ENCODE measurements at places on chromosomes 13 and 19.

DNA sequence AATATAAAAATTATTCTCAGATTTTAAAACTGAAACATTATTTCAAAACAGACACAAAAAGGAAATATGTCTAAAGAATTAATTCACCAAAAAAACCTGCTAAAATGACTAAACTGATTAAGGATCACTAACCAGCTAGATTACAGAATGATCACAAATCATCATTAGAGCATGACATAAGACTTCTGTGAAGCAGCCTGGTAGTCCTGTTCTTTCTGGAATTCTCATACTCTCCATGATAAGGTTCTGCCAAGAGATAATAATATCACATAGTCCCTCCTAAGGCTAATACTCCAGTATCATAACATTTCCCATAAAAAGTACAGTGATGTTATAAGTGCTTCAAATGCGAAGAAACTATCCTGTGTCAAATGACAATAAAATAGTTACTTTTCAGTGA is 1814.9 kb downstream of the SLITRK5 start:
- DNase-seq: peak; percentile 40

DNA sequence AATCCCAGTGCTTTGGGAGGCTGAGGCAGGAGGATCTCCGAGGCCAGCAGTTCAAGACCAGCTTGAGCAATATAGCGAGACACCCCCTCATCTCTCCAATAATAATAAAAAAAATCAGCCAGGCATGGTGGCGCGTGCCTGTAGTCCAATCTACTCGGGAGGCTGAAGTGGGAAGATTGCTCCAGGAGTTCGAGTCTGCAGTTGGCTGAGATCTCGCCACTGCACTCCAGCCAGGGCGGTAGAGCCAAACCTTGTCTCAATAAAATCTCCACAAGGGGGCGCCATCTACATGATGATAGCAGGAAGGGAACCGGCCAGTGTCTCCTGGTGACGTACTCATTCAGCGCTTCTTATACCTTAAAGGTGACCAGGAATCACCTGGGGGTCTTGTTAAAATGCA is 13.6 kb upstream of the C5AR1 start:
- DNase-seq: peak; percentile 96

GRCh38 chr19:35457173-35457572 is 9.1 kb downstream of the FFAR2 start:
- no peak for DNase-seq

DNA sequence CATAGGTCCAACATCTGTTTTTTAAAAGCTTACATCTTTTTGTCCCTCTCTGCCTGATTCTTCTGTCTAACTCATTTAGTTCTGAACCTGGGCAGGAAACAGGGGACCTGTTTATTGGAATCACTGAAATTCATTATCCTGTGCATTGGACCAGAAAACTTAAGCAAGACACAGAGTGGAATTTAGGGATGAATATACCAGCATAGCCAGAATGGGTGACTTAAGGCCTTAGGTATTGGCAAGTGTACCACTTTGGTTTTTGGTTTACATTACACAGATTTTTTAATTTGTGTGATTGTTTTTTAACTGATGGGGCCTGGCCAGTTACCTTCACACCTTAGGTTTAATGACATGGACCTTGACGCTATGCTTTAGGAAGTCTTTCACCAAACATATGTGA is 232.5 kb downstream of the GPC5 start:
- DNase-seq: no peak

- peak; percentile 21 for DNase-seq
These were observed 46.7 kb downstream of the STK24 start for GRCh38 chr13:98530217-98530616.

DNA sequence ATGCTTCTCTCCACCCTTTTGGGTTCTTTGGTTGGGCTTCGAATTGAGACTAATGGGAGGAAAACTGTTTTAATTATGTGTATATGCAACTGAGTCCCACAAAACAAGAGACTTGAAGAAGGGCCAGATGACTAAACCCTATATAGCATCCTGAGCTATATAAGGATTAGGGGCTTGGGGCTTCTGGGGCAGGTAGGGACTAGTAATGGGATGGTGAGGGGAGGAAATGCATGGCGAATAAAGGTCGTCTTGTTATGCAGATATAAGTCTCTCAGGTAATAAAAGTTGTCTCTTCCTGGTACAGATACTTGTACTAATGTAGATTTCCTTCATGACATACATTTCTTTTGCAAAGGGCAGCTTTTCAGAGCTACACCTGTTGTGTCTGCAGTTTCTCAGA is 2.8 kb upstream of the SLC7A9 start:
- DNase-seq: no peak

GRCh38 chr13:108377646-108378206 is 108.2 kb downstream of the TNFSF13B start:
- no peak for DNase-seq

GRCh38 chr13:49110122-49110912 is 109.8 kb upstream of the MLNR start:
- peak; percentile 99 for DNase-seq

GRCh38 chr13:46896341-46897137 is at the start of gene HTR2A:
Gene HTR2A (minus strand): TSS chr13:46897053. CDS start chr13:46895906, 1,147 bp downstream.
- DNase-seq: peak; percentile 94

GRCh38 chr19:51250786-51251467 is at the start of gene SIGLECL1:
Gene SIGLECL1 (plus strand): TSS chr19:51251080. CDS start chr19:51264073, 12,993 bp downstream.
- no peak for DNase-seq

GRCh38 chr13:60654415-60654814 is 257.4 kb downstream of the TDRD3 start:
- peak; percentile 68 for DNase-seq

DNA sequence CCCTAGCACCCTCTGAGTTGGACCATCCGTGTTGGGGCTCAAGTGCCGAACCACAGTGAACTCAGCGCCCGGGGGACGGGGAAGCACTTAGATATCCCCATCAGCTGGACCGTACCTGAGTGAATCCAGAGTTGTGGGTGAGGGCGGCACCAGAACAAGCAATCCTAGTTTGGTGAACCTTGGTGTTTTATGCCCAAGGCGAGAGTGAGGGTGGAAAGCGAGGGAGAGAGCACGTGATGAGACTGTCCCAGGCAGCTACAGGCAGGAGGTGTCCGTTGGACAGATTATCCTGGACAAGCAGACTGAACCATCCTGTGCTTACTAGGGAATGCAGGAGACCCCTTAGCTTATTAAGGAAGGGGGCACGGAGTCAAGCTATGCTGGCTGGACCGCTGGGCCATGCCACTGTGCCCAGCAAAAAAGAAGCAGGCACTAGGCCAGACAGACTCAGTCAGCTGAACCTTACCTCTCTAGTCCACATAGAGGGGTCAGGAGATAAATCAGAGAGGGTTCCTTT is 596 bp downstream of the GET3 start:
- no peak for DNase-seq

- DNase-seq: no peak
These were observed 199.0 kb downstream of the GGACT start for GRCh38 chr13:100389617-100390016.

DNA sequence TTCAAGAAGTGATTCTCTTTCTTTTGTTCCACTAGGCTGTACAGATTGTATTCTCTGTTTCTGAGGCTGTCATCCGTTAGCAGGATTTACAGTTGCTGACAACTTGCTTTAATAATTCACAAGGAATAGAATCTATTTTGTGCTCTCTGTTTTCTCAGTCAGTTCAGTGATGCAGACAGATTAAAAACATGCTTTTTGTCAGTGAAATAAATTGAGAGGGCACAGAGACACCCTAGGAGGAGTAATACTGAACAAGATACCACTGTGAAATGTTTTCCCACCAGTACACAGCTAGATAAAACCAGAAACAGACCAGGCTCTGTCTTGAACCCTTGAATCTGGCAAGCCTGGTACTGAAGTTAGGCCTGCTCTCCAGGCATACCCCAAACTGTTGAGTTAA is 58.7 kb downstream of the LACC1 start:
- DNase-seq: no peak

GRCh38 chr19:37966211-37966661 is 59.2 kb downstream of the SIPA1L3 start:
- no peak for DNase-seq

- DNase-seq: no peak
These were observed 36.5 kb upstream of the CLDN10 start for GRCh38 chr13:95516021-95516420.

- no peak for DNase-seq
These were observed 209.7 kb downstream of the SPRY2 start for GRCh38 chr13:80131204-80131603.

Data from NCI-H82 (cell line).